HAP-1 (cell line): ENCODE measurements at places on chromosomes 6 and 20.
A peak's percentile ranks its signal among the peaks of the same experiment; 100 is the strongest.

GRCh38 chr6:67031451-67031850 lies 1324.4 kb upstream of the EYS start:
- DNase-seq: no peak

DNA sequence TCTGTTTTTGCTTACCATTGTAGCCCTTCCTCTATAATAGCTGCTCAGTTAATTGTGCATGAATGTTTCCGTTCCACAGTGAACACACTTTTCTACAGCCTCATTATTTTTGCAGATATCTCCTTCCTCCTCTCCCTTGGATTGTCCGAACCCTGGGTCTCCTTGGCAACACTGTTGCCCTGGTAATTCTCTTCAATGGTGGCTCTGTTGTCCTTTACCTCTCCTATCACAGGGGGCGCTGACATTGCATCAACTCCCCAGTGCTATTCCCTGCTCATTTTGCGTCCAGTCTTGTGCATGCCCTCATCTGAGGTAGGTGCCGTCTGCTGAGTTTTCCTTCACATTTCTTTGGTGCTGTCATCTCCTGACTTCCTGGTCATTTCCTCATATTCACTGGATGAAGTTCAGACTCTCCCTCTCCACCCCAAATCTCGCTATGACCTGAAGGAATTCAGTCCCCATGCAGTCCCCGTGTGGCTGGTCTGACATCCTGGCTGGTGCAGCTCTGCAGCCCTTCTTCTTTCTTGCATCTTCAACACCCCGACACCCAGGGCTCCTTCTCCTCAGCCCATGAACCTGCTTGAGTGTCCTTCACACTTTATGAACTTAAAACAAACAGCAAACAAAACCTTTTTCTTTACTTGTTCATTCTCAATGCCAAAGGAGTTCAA lies 21.1 kb downstream of the PHACTR2 start:
- peak; percentile 10 for DNase-seq

DNA sequence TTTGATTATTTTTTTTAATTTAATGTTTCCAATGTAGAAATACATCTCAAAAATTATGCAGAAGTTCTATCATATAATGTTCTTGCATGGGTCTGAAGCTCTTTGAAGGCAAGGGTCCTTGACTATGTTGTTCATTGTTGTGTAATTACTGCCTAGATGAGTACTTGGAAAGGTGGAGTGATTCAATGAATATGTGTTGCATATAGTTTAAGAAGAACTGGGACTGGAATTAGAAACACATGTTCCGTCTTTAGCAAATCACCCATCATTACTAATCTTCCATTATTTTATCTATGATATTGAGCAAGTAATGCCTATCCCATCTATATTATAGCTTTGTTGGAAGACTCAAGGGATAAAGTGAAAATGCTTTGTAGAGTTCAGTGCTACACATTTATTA lies 147.3 kb downstream of the LAMA2 start:
- no peak for DNase-seq

GRCh38 chr6:161696801-161697200 lies 422.9 kb upstream of the AGPAT4 start:
- no peak for DNase-seq

- no peak for DNase-seq
Observed at GRCh38 chr6:135266675-135267074, 85.6 kb downstream of the MYB start.

- no peak for DNase-seq
Observed at GRCh38 chr6:53244958-53245357, 96.3 kb upstream of the GCM1 start.

- DNase-seq: no peak
Observed at GRCh38 chr20:10249822-10250221, 31.2 kb downstream of the SNAP25 start.

DNA sequence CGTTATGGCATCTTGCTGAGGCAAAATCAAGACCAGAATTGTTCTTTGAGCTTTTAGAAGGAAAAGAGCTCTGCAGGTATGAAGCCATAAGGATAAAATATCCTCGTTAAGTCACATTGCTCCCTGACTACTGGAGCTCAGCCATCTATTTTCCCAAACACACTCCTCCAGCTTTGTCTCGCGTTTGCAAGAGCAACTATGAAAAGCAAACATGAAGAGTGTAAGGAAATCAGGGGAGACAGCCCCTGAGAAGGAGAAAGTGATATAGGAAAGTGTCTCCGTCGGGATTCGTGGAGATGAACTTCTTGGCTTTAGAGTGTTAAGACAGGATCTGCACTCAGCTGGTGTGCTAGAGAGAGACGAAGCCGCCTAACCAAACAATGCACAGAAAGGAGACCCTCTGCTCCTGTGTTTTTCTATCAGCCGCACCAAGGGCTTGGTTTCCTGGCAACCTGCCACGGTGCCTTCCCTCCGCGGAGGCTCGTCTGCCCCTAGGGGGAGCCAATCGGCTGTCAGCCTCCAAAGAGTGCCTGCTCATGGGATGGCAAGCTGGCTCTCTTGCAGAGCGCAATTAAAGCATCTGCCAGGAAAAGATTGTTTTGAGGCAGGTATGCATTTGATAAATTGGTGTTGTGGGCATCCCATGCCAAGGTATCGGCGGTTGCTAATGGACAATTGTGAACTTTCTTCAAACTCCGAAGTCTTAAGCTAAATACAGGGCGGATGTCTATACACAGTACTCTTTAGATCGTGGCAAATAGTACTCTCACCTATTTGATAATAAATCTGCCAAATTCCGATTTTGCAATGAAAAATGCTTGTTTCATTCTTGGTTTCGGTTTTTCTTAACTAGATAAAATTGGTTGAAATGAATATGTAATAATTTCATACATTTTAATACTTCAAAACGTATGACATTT lies 603.2 kb downstream of the RNF144B start:
- peak; percentile 84 for DNase-seq

DNA sequence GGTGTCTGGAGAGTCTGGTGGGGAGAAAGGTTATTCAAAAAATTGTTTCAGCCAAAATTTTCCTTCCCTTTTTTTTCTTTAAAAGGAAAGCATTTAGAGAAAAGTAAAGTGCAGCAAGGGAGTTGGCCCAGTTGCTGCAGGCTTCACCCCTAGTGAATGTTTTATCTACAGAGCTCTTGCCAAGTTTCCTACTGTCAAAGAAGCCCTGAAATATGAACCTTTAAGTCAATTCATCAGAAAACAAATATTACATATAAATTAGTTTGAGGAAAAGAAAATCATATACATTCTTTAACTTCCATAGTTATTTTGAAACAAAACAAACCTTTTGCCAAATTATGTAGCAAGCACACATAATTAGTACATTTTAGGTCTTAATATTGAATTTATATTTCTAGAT lies 25.0 kb upstream of the HMGCLL1 start:
- no peak for DNase-seq
